ENCODE measurements at places on chromosomes 12 and 14.

- no peak for DNase-seq
Observed at GRCh38 chr14:92651758-92652406, 96.5 kb downstream of the LGMN start.

- DNase-seq: no peak
Observed at GRCh38 chr14:103314496-103315277, 19.4 kb upstream of the EIF5 start.

DNA sequence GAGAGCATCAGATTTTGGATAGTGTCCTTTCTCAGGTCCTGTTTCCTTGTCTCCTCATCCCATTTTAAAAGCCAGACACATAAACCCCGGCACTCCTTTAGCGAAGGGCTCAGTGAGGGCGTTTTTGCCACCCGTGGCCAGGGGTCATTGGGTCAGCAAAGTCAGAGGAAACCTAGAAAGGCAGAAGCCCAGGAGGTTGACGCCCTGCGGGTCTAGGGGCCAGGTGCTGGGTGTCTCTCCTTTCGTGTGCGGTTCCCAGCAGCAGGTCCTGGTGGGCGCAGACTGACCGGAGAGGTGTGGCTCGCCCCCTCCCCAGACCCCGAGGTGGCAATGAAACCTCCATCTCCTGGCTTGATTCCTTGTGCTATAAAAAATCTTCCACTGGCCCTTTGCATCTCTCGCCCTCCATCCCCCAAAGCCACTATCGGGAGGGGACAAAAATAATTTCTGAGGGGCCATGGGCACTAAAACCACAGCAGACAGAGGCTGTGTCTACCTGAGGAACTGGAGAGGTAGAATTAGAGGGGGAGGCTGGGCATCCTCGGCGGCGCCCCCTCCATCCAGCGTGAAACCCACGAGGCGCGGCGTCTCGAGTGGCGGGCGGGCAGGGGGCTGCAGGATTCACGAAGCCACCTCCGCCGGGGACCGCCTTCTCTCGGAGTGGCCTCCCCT lies 858 bp upstream of the FRMD6 start:
- DNase-seq: no peak

DNA sequence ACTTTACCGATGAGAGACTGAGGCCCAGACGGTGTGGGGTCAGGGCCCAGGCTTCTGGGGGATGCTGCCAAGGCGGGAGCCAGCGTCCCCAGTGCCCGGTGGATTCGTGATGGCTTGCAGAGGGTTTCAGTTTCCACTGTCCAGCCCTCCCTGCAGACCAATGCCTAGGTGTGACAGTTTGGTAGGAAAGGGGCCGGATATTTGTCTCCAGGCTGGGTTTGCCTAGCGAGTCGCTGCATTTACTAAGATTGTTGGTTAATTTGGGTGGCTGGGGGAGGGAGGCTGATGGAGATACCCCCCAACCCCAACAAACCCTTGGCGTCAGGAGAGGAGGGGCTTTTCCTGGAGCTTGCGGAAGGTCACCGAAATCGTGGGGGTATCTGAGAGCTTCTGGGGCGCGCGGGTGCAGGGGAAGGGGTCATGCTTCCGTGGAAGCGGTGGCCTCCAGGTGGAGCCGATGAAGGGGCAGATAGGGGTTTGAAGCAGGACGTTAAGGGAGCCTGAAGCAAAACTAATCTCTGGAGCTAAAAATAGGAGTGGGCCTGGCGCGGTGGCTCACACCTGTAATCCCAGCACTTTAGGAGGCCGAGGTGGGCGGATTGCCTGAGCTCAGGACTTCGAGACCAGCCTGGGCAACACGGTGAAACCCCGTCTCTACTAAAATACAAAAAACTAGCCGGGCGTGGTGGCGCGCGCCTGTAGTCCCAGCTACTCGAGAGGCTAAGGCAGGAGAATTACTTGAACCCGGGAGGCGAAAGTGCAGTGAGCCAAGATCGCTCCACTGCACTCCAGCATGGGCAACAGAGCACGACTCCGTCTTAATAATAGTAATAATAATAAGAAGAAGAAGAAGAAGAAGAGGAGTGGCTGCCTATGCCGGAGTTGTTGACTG lies 1.1 kb upstream of the CDC42BPB start:
- DNase-seq: no peak

DNA sequence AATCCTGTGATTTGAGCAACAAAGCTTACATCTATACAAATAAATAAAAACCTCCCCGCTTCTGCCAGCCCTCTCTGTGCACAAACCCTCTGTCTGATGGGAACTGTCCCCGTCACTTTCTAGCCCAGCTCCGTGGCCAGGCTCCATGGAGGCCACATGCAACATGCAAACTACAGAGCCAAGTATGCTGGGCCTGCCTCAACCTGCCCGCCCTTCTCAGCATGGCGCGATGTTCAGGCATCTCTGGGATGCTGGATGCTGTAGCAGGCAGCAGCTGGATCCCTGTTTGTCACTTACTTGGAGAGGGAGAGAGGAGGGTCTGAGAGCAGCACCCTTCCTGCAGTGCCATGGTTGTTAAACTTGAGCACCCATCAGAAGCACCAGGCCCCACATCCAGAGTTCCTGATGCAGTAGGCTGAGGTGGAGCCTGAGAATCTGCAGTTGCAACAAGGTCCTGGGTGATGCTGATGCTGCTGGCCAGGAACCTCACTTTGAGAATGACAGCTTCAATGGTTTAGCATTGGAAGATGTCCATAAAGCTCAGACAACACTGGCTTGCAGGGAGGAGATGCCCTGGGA lies 32.4 kb downstream of the CLMN start:
- no peak for DNase-seq

Data from HFFc6 (cell line).